Activated T-helper 1 cell treated with Interleukin-2 at 50 U/mL for 16 hours (primary cell): ENCODE measurements at places on chromosomes 16 and 17.
A peak's percentile ranks its signal among the peaks of the same experiment; 100 is the strongest.

DNA sequence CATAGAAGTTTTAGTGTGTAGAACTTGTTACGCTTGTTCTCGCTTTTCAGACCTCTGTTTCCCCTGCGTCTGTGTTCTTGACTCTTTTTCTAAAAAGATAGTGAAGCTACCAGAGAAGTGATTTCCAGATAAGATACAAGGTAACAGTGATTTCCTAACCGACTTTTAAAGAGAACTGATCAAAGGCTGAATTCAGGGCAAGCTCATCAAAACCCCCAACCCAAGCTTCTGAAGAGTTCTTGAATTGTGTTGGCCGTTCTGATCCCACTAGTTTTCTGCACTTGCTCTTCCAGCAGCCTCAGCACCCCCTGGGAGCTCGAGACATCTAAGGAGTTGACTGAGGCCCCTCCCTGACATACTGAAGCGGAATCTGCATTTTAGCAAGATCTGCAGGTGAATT, 12.7 kb upstream of the NSMCE1 start:
- no peak for DNase-seq

DNA sequence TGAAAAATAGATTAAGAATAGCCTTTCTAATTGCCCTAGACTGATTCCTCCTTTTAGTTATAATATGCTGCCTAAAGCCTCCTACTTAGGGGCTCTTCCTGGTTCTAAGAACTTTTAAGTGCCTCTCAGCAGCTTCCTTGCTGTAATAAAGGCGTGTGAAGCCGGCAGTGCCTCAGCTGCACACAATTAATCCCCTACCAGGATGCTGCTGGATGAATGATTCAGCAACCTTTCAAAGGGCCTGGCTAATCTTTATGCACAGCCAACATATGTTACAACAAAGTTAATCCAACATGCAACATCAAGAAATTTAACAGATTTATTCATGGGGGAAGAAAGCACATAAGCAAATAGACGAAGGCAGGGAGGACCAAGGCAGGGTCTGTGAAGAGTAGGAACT, 145.2 kb downstream of the PMP22 start:
- no peak for DNase-seq

- DNase-seq: no peak
Observed at GRCh38 chr17:75546181-75546580, 20.7 kb downstream of the LLGL2 start.

DNA sequence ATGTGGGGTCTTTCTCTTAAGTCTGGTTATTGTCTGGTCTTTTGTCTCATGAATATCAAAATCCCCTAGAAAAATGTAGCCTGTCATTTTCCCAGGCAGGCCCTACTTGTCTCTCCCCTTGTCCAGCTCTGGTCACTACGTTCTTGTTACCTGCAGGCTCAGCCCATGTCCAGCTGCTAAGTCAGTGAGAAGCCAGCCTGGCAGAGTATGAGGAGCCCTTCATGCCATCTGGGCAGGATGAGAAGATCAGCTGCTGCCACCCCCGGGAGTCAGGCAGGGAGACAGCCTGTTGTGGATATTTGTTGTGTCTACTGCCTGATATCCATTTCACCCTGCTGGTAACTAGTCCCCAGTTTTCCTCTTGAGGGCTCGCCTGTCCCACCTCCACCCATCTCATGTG, 88.9 kb downstream of the ASIC2 start:
- no peak for DNase-seq

- no peak for DNase-seq
Observed at GRCh38 chr17:1001640-1002411, 4.9 kb downstream of the TIMM22 start.

- no peak for DNase-seq
Observed at GRCh38 chr17:30701498-30701989, 122.9 kb downstream of the CRLF3 start.

- DNase-seq: no peak
Observed at GRCh38 chr17:81222620-81222905, 202 bp downstream of the CEP131 start.

DNA sequence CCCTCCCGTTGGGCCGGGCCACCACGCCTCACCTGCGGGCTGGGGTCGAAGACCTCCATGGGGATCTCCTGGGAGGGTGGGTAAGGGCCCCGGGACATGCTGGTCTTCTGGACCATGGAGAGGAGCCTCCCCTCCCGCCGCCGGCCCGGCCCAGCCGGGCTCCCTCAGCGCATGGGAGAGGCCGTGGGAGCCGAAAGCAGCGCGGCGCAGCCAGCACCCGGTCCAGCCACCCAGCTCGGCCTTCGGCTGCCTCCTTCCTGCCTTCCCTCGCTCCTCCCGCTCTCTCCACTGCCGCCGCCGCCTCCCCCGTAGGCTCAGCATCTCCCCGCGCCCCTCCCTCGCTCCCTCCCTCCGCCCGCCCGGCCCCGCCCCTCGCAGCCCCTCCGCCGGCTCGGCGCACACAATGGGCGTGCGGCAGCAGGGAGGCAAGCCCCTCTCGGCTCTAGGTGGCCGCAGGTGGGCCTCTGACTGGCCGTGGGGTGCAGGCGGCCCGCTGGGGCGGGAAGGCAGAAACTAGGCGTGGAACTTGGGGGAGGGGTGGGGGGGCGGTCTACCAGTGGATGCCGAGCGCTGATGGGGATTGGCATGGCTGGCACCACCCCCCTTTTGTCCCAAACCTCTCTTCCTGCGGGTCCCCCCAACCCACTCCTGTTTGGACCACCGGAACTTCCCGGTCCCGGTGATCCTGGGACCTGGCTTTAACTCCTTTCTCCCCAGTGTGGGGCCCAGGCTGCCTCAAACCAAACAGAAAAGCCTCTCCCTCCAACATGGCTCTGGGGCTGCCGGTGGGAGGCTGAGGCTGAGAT, at the start of gene CACNB1:
Gene CACNB1, minus strand, starts transcription at position 290 of the 806 bp plus-strand sequence. Its CDS starts 174 bp downstream, at position 116.
- peak; percentile 50 for DNase-seq

GRCh38 chr16:89114159-89114981, 20.7 kb downstream of the ACSF3 start:
- DNase-seq: no peak

DNA sequence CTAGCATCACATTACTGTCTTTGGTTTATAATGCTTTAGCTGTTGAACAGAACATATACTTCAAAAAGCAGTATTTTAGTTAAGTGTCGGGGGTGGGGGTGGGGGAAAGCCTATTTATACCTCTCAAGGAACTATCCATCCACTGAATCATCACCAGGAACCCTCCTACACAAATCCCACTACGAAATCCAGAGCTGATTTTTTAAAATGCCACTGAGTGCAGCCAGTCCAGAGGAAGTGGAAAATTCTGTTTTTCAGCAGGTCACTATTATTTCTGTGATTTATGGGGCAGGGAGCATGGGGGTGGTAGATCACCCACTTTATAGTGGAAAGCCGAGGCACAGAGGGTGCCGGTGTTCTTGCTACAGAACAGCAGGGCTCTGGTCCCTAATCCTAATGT, 284.1 kb downstream of the SOX9 start:
- DNase-seq: no peak

- DNase-seq: no peak
Observed at GRCh38 chr16:85252461-85252860, 140.2 kb upstream of the CIBAR2 start.

- no peak for DNase-seq
Observed at GRCh38 chr16:1438229-1439057, 5.9 kb downstream of the CCDC154 start.

GRCh38 chr16:27434141-27435051, 32.4 kb downstream of the IL21R start:
- no peak for DNase-seq

- DNase-seq: no peak
Observed at GRCh38 chr16:85090873-85091521, 21.3 kb downstream of the CIBAR2 start.

- DNase-seq: no peak
Observed at GRCh38 chr16:19488213-19488640, 33.7 kb downstream of the GDE1 start.

GRCh38 chr16:54879681-54880080, 51.0 kb upstream of the IRX5 start:
- no peak for DNase-seq

- DNase-seq: no peak
Observed at GRCh38 chr17:15351925-15352324, 10.5 kb upstream of the TEKT3 start.

GRCh38 chr16:51237861-51238378, 86.8 kb upstream of the SALL1 start:
- no peak for DNase-seq

DNA sequence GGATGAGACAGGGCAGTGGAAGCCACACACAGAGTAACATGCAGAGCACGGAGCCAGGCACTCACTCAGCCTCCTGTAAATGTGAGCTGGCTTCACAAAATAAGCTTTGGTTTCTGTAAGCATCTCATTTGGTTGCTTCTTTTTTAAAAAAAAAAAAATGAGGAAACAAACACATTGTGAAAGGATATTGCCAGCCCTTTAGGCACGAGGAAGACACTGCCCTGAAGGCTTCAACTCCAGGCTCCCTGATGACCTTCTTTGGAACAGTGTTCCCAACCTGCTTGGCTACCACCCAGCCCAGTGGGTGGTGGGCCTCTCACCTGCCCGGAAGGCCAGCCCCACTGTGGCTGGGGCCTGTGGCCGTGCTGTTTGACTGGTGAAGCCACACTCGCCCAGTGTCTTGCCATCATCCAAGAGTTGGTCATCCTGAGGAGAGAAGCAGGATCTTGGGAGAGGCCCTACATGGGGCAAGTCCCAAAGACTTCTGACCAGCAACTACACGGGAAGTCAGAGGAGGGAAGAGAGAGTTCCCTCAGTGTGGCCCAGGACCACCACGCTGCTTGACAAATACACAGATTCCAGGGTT, 1.9 kb downstream of the ELOB start:
- DNase-seq: no peak

GRCh38 chr17:57037411-57037810, 47.6 kb upstream of the AKAP1 start:
- DNase-seq: no peak

DNA sequence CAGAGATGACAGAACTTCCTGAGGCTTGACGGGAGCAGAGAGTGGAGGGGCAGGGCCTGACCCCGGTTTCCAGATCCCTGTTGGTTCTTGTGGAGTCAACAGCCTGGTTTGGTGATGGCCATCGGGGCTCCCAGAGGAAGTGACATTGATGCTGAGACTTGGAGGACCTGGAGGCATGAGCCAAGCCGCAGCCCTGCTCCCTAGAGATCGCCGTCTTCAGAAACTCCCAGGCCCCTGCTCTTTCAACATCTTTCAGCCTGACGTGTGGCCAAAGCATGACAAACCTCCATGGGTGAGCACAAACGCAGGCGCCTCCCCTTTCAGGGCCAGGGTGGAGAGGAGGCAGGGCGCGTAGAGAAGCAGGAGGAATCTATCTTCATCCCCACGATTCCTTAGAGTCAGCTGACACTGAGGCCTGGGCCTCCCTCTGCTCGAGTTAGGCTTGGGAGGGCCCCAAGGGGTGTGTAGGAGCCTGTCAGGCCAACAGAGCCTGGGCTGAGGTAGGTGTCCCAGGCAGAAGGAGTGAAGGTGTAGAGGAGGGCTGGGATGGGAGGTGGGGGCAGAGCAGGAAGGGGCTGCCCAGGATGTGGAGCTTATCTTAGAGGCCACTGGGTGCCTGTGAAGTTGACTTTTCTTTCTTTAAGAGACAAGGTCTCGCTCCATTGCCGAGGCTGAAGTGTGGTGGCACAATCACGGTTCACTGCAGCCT, 56.1 kb upstream of the MED9 start:
- DNase-seq: no peak

DNA sequence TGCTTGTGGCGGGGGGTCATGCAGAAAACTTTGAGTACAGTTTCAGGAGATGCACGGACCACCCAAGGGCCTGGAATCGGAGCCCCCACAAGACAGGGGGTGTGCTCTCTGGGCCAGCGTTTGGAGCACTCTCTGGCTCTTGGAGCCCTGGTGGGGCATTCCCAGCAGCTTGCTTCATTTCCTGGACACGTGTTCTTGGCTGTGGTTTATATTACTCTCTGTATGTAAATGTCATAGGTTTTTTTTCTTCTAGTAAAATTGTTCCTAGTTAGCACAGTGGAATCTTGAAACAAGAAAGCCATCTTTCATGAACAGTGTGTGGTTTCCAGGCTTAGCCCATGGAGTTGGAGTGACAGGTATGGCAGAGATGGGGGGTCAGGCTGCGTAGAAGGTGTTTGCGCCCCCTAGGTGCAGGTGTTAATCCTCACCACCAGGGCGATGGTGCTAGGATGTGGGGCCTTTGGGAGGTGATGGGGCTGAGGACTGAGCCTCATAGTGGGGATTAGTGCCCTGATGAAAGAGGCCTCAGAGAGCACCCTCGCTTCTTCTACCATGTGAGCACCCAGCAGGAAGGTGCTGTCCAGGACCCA, 79.8 kb downstream of the JPH3 start:
- no peak for DNase-seq

- no peak for DNase-seq
Observed at GRCh38 chr17:74543406-74543805, 2.5 kb downstream of the CD300C start.

- DNase-seq: no peak
Observed at GRCh38 chr17:52606590-52606989, 448.1 kb upstream of the CA10 start.

- DNase-seq: no peak
Observed at GRCh38 chr17:41013181-41013580, 4.3 kb upstream of the KRTAP3-1 start.

DNA sequence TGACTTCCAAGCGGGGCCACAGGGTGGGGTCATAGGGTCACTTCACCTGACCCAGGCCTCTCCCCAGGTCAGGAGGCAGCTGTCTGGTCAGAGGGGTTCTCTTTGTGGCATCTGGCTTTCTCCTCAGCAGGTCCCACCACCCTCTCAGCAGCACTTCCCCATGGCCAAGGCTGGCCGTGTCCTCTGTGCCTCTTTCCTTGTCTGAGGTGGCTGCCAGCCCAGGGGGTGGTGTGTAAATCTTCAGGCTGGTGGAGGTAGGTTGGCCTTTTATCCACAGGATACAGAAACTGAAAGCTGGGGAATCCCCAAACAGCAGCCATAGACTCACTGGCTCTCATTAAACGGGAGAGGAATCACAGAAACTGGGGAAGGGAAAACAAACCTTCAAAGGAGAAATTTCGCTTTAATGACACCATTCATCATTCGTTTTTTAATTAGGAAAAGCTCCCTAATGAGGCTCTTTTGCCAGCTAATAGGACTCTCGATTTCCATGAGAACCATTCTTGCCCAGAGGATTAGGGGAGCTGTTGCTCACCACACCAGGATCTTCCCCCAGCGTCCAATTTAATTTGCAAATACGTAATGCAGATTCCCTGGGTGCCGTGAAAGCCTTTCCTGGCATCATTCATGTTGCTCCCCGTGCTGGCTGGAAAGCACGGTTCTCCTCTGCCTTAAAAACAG, 18.0 kb downstream of the C17orf75 start:
- DNase-seq: no peak
